ENCODE measurements at places on chromosomes 13 and 19.

GRCh38 chr13:77514336-77514726 lies 21.2 kb upstream of the SCEL start:
- no peak for DNase-seq

GRCh38 chr19:38182536-38183210 lies 41.3 kb downstream of the DPF1 start:
- DNase-seq, result no peak

GRCh38 chr13:40362502-40362901 lies 303.9 kb downstream of the FOXO1 start:
- DNase-seq, result no peak

DNA sequence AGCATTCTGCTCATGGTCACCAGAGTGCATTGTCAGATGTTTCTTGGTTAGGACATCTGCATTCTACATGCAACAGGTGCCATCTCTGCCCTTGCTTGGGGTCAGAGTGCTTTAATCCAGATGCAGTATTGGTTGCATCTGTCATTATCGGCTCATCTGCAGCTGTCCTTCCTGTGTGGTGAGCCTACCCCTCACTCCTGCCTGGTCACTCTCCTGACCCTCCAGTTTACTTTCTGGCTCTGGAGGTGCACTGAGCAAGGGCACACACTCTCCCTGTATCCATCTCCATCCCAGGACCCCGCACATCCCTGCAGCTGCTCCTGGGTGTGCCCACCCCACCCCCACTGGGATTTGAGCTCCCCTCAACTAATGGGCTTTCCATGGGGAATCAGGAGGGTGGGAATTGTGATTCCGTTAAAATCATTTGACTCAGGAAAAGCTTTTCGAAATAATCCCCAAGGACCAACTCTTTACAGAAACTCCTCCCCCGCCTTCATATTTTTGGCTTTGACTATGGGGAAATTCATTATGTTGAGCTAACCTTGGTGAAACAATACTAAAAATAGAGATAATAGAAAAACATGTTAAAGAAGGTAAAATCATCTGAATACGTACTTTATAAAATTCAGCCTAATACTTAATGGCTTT lies 70.2 kb downstream of the COL4A2 start:
- no peak for DNase-seq

Measured in NCI-H2227 treated with DMSO at 0.1 percent for 48 hours (cell line).